ENCODE measurements at places on chromosomes 3 and 15.
A peak's percentile ranks its signal among the peaks of the same experiment; 100 is the strongest.

- no peak for DNase-seq
Observed at GRCh38 chr15:80840182-80841130, 61.3 kb downstream of the CEMIP start.

DNA sequence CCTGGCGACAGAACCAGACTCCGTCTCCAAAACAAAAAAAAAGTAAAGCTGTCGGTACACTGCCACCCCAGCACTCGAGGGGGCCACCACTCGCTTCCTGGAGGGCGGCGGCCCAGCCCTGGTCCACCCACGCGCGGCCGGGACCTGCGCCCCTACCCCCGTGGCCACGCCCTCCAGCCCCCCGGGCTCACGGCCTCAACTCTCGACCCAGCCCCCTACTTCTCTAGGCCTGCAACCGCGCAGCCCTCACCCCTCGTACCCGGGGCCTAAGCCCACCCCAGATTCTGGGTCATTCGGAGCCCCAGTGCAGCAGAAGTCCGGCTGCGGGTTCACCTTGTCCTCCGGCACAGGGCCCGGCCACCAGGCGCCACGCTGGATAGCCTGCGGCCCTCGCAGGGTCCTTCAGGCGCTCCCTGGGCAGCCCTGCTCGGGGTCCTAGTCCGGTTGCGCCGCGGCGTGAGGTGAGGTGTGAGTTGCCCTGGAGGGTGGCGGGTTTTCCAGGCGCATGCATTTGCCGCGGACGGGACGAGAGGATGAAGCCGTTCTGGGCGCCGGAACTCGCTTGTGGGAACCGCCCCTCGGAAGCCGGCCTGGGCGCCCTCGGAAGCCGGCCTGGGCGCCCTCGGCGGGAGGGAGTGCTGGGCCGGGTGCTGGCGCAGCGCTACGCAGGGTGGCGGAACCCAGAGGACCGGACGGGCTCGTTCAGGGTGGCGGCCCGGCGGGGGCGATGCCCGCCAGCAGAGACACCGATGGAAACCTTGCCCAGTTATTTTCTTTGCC is 32.3 kb downstream of the SPINK8 start:
- DNase-seq: peak; percentile 89

- DNase-seq: no peak
Observed at GRCh38 chr3:141930801-141931200, 54.4 kb downstream of the ATP1B3 start.

GRCh38 chr3:126750756-126751121 is 46.7 kb downstream of the CHCHD6 start:
- DNase-seq: no peak

DNA sequence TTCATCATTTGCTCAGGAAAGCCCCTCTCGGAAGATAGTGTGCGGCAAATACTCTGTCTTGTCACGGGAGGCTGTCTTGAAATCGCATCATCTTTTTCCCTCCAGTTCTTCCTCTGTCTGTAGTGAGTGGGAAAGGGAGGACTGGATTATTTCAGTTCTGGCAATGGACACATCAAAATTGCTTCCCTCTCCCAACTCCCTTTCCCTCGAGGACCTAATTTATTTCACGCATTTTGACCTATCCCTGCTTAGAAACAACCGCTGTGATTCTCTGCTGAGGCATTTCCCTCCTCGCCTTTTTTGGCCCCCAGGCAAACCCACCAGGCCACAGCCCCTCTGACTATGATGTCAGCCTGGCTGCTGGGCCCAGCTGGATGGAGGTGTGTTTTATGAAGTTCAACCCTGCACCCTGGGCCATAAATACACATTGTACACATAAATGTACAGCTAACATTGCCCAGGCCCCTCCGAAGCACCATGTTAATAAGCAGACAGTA is 138.7 kb upstream of the LRTM1 start:
- DNase-seq: no peak

DNA sequence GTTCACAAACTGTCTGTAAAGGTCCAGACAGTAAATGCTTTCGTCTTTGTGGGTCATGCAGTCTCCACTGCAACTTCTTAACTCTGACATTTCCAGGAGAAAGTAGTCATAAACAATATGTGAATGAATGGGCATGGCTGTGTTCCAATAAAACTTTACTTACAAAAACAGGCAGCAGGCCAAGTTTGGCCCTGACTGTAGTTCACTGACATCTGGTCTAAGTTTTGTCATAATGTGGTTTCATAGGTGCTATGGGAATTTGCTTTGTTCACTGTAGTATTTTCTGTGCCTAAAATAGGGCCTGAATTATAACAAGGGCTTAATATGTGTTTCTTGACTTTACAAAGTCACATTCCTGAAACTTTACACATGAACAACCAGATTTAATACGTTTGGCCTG is 186.0 kb upstream of the KBTBD8 start:
- no peak for DNase-seq

DNA sequence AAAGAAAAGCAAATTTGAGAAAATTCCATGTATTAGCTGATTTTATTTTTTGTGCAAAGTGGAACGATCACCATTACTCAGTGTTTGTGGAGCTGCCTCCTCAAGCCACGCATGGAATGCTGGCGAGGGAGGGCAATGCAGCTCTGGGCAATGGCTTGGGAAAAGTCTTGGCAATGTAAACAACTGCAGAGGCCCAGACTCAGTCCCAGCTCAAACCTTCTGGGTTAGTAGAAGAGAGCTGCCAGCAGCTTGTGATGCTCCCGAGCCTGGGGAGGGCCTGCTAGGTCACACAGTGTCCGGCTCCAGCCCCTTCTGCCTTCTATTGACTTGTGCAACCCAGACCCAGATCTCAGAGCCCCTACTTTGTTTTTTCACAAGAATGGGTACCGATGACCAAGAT is 4.3 kb downstream of the EPHB1 start:
- no peak for DNase-seq

GRCh38 chr3:141341536-141341935 is 26.8 kb upstream of the ZBTB38 start:
- DNase-seq: no peak

GRCh38 chr15:64017591-64018163 is 28.6 kb downstream of the DAPK2 start:
- no peak for DNase-seq

DNA sequence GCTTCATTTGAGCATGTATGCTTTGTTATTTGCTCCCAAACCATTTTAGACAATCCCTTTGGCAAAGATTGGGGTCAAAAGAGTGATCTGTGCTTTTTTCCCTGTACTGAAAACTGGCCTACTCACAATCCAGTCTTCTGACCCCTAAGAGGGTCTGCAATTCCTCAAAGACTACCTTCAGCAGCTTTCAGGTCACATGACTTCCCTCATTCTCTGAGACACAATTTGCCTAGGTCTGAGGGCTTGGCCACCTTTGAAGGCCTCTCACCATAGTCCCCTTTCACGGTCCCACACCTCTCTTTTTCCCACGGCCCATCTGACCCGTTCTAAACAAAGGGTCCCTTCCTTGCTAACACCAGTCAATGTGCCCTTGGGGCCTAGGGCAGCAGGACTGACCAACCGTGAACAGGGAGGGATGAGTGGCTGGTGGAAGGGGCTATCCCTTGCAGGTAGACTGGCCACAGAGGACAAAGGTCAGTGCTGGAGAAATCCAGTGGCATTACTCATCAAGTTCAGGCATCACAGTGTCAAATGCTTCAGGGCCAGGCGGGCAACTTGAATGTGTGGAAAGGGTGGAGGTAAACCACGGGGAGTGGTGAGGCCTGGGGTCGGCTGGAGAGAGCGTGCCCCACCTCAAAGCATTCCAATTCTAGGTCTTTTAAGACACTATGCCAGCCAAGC is 10.8 kb downstream of the RASL12 start:
- no peak for DNase-seq

GRCh38 chr15:35696767-35697231 is 150.8 kb upstream of the DPH6 start:
- no peak for DNase-seq

- DNase-seq: peak; percentile 65
Observed at GRCh38 chr15:41811432-41812195, 16.3 kb upstream of the JMJD7 start.

GRCh38 chr3:149019580-149019979 is 28.2 kb downstream of the GYG1 start:
- no peak for DNase-seq

GRCh38 chr3:109718850-109719249 is 381.5 kb upstream of the DPPA4 start:
- DNase-seq: no peak

DNA sequence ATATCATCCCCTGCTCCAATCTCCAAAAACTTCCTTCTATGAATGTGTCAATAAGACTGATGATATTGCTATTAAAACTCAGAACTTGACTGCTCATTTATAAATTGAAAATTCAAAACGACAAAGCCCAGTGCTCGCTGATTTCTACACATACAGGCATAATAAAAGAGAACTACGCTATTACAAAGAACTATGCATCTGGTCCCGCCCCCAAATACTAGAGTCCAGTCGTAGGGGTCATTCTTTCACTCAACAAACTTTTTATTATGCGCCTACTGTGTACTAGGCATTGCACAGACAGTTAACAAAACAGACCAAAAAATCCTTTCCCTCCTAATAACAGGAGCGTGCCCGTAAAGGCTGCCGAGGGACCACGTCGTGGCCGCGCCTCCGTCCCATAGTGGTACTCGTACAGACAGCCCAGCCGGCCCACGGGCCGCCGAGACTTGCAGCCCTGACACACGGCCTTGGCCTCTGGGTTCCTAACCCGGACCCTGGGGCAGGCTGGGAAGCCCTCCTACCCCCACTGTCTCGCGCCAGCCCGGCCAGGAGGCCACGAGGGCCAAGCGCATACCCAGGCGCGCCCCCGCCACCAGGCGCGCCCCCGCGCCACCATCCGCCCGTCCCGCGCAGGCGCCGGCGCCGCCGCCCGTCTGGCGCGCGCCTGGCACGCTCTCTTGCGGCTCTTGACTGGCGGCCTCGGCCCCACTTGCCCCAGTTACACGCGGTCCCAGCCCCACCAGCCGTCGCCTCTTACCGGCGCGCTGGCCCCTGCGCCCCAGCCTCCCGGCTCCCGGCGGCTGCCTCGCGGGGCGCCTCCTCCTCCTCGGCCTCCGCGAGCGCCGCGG is 757 bp downstream of the AVEN start:
- DNase-seq: peak; percentile 55

DNA sequence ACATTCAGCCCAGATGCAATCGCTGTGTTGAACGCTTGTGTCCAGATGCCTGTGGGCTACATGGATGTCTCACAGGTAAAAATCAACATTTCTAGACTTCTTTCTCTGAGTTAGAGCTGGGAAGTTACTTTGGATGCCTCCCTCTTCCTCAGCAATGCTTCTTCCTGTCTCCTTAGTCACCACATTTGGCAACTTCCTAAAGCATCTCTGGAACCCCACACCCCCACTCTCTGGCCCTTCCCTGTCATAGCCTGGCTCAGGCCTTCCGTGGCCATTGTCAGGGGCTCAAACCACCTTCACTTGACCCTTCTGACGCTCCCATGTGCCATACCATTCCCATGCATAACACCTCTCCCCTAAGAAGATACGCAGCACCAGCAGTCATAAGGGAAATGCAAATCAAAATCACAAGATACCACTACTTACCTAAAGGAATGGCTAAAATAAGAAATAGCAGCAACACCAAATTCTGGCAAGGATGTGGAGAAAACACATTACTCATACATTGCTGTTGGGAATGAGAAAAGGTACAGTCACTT is 21.6 kb upstream of the RGMA start:
- no peak for DNase-seq

GRCh38 chr15:92839696-92840095 is 60.4 kb upstream of the CHD2 start:
- DNase-seq: no peak

- no peak for DNase-seq
Observed at GRCh38 chr3:30686176-30686575, 79.8 kb downstream of the TGFBR2 start.

DNA sequence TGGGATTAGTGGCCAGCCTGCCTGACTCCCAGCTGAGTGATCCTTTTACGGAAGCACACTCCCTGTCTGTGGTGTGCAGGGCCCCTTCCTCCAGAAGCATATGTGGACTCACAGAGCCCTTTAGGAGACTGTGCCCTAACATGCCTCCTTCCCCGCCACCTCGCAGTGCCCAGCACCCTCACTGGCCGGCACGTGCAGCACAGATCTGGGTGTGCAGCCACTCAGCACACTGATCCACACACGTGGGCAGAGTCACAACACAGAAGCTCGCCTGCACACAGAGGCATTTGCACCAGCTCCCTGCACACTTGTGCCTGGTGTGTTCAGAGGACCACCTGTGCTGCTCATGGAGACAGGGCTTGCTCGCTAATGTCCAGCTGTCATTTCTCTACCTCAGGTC is 23.6 kb upstream of the CSPG4 start:
- no peak for DNase-seq

GRCh38 chr15:42157981-42158765 is 1.7 kb upstream of the PLA2G4F start:
- no peak for DNase-seq

- DNase-seq: no peak
Observed at GRCh38 chr3:19543212-19543841, 390.7 kb downstream of the EFHB start.

DNA sequence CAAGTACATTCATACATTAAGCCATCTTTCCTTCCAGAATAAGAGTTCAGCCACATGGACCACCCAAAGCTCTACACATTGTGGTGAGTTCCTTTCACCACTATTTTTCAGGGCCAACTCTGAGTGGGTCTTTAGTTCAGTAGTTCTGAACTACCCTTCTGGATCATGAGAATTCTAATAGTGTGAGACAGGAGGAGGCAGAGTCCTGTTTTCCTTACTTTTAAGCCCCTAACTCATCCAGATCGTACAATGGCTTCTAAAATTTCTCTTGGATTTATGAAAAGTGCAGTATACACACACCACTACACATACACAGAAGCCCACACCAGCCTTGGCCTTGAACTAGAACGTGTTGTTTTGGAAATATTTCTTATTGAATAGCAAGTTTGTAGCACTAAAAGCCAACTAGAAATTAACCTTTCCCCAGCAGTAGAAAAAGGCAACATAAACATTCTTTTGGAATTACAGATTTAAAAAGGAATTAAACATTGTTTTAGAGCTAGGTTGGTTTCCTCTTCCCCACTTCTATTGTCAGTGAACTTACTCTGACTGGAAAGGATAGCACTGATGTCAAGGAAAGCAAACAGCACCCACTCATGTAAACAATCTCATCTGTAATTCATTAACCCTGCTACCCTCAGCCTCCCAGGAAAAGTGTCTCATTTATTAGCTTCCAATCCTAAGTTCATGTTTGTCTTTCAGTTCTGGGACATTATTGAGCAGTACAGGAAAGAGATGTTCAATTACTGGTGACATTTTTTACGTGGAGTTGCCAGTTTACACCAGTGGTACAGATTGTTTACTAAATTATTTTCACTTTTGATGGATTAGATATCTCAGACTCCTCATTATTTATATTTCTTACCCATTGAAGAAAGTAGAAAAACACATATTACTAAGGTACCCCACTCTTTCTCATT is 95.7 kb upstream of the AGTR1 start:
- no peak for DNase-seq

GRCh38 chr15:45141386-45141785 is 11.6 kb downstream of the DUOX1 start:
- no peak for DNase-seq

- DNase-seq: no peak
Observed at GRCh38 chr3:47592066-47592795, 13.6 kb upstream of the CSPG5 start.

DNA sequence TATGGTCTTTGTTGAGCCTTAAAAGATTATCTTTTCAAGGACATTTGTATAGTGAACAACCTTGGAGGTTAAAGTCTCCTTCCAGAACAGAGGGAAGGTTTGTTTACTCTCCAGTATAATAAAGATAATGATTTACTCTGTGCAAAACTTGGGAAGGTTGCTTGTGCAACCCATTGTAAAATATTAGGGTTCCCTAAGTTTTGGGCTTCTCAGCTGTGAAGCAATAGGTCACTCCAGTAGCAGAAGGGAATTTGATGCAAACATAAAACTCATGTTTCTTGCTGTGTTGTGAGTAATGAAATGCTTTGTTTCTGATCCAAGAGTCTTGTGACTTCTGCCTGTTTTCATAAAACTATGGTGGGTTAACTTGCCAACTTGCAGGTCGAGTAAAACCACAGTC is 177.5 kb downstream of the SUCNR1 start:
- no peak for DNase-seq

All from activated T-cell treated with anti-CD3 and anti-CD28 coated beads for 1 hour (primary cell).